Breast epithelium (tissue), 4 donors: ENCODE measurements at places on chromosomes 2 and 18. TPM values are rescaled to one million over a fixed set of nuclear protein-coding genes. Genes with fewer than 3 reads are reported as not detected.

The ATP5MC3 gene
- total RNA-seq = 125 TPM

The PIEZO2 gene
- 1.9 TPM for total RNA-seq

- DNase-seq = no peak
Measured at GRCh38 chr2:44139741-44140140, 28.9 kb upstream of the PPM1B start.

- no peak for DNase-seq
Measured at GRCh38 chr2:44389895-44390294, 28.1 kb downstream of the CAMKMT start.

- peak; percentile 77 for DNase-seq
Measured at GRCh38 chr18:13216092-13216582, 2.4 kb upstream of the LDLRAD4 start.

- no peak for DNase-seq
Measured at GRCh38 chr18:6650747-6651146, 78.8 kb upstream of the ARHGAP28 start.

The GBX2 gene
- not detected for total RNA-seq

The ANKRD30B gene
- not detected for total RNA-seq

DNA sequence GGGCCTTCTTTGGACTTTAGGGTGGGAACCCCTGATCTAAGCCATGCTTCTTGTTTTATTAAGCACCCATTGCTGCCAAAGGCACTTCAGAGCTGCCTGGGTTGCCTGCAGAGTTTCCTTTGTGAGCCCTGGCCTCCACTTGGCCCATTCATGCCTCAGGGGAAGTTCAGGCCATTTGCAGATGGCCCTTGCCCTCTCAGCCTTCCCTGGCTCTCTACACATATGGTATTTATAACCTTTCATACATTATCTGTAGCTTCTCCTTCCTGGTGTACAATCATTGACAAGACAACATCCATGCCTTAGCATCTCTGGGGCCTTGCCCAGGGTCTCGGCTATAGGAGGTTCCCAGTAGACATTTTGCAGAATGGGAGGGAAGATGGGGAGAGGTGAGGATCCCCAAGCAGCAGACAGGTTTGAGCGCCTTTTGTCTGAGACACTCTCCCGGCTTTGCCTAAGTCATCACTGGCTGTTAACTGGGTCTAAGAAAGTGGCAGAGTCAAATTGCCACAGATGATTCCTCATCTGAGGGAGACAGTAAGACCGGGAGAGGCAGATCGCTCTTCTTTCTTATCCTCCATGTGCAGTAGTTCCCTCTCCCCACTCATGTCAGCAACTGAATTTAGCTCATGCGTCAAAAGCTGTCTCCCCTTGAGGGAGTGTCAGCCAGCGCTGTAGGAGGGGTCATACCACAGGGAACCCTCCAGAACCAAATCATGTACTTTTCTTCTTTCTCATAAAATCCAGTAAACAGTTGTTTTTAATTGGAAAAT, 2.7 kb downstream of the EHD3 start:
- DNase-seq = no peak

GRCh38 chr2:121736140-121736461, 574 bp downstream of the NIFK start:
- no peak for DNase-seq

GRCh38 chr2:22934747-22935146, 450.2 kb upstream of the KLHL29 start:
- DNase-seq = no peak

DNA sequence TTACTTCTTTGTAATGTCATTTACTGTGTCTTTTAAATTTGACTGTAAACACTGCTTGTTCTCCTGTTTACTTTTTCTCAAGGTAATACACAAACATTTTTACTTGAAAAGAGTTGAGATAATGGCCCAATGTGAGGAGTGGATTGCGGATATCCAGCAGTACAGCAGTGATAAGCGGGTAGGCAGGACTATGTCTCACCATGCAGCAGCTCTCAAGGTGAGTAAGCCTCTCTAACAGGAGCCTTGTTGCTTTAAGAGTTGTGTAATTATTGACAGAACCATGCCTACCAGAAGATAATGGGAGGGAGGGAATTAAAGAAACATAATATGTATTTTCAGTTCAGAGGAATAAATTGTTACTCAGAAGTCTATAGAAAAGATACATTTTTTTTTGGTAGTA, 16.5 kb upstream of the TTC27 start:
- no peak for DNase-seq

DNA sequence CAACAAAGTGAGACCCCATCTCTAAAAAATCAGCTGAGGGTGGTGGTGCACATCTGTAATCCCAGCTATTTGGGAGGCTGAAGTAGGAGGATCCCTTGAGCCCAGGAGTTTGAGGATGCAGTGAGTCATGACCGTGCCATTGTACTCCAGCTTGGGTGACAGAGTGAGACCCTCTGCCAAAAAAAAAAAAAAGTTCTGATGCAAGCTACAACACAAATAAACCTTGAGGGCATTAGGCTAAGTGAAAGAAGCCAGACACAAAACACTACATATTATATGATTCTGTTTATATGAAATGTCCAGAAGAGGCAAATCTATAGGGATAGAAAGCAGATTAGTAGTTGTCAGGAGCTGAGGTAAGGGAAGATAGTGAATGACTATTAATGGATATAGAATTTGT, 13.0 kb downstream of the YWHAQ start:
- DNase-seq = no peak

DNA sequence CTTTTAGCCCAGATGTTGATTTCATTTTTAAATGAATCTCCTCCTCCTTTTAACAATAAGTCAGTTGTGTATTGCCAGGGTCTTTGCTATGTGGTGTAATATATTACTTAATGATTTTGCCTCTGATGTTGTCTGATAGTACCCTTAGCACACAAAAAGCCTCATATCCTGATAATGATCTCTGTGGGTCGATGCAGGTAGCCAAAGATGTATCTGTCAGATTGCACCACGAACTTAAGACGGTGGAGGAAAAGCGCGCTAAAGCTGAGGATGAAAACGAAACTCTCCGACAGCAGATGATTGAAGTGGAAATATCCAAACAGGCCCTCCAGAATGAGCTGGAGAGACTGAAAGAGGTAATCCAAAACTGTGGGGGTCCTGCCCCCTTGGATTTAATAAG, 14.8 kb downstream of the MTCL1 start:
- DNase-seq = no peak

The RGPD4 gene
- total RNA-seq = not detected

The IL36B gene
- not detected for total RNA-seq

The ACVR1 gene
- total RNA-seq = 31.5 TPM

The DIPK1C gene
- not detected for total RNA-seq

The L3MBTL4 gene
- total RNA-seq = 19.7 TPM

The ASXL3 gene
- 3.4 TPM for total RNA-seq

The LIPG gene
- 0.44 TPM for total RNA-seq

The GCG gene
- total RNA-seq = not detected

- no peak for DNase-seq
Measured at GRCh38 chr2:65452150-65452895, 19.9 kb upstream of the SPRED2 start.

GRCh38 chr2:237344942-237345341, 69.0 kb downstream of the COL6A3 start:
- no peak for DNase-seq

The RESP18 gene
- not detected for total RNA-seq

GRCh38 chr2:151637271-151637781, 97.0 kb downstream of the NEB start:
- DNase-seq = no peak

DNA sequence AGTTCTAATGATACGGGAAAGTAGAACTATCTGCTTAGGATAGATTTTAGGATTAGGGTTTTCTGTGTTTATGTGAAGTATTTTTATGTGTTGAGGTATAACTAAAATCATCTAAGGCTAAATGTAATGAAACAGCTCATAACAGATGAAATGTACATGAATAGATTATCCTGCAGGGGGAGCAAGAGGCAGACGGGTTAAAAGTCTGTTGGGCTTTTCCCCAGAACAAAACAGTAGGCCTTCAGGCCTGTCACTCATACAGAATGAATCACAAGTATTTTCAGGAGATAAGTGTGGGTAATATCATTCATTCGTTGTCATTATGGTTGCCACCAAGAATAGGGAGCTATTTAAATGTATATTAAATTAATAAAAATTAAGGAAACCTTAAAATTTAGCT, 107.9 kb upstream of the IL1R2 start:
- DNase-seq = no peak

DNA sequence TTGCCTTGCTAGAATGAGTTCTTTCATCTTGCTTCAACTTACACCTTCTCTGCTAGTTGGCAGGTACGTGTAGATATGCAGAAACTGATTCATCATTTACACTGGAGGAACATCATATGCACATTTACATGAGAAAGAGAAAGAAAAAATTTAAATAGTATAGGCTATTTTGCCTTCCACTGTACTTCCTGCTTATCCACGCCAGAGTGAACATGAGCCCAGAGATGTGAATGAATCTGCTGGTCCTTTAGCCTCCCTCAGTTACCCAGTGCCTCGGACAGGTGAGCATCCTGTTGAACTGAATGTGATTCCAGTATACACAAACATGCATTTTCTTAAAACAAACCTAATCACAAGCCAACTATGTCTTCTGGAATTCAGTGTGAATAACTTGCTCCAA, 83.6 kb downstream of the SESTD1 start:
- no peak for DNase-seq

The CYBRD1 gene
- 409 TPM for total RNA-seq

GRCh38 chr2:221741496-221742211, 169.6 kb upstream of the EPHA4 start:
- DNase-seq = no peak

The RELCH gene
- total RNA-seq = 45.9 TPM

DNA sequence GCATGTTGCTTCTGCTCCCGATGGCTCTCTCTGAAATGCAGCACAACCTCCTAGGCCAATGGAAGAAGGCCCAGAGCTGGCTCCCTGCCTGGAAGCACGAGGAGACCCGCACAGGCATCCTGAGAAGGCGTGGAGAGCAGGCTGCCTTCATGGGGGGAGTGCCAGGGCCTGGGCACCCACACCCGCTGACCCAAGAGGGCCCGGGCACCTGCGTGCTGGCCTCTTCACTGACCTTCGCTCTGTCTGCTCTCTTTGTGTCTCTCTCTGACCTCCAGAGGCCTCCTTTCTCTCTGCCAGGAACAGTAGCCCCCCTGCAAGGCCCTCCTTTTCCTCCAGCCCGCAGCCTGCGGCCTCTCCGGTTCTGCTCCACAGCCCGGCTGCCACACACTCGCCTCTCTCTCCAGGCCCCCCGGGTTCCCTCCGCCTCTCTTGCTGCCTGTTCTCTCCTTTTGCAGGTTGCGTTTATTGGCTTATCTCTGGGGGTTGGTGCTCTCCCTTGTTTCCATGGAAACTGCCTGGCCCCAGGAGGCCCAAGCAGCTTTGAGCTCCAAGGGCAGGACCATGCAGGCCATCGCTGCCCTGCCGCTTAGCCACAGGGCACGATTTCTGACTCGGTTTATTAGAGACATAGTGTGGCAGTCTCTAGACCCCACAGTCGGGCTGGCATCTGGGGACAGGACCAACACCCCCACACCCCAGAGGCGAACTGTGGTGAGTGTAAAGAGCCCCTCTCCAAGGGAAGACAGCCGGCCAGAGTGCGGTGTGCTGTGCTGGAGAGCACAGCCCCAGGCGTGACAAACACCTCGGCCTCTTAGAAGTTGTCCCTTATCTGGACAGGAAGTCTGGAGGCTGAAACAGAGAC, 1.7 kb downstream of the MZT2B start:
- no peak for DNase-seq

DNA sequence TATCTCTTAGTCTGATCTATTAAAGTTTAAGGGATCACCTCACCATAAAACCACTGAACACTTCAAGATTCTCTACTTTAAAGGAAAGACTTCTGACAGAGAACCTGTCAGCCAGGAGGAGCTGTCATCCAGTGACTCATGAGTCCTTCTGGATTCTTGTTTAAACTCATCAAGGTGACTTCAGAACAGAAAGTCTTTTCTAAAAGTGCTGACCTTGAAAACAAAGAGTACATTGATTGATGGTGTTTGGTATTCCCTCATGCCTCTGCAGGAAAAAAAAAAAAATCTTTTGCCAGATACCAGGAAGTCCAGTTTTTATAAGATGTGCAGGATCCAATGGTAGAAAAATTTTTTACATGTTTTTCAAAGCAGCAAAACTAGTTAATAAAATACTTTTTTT, 12.3 kb downstream of the DSG2 start:
- DNase-seq = no peak

DNA sequence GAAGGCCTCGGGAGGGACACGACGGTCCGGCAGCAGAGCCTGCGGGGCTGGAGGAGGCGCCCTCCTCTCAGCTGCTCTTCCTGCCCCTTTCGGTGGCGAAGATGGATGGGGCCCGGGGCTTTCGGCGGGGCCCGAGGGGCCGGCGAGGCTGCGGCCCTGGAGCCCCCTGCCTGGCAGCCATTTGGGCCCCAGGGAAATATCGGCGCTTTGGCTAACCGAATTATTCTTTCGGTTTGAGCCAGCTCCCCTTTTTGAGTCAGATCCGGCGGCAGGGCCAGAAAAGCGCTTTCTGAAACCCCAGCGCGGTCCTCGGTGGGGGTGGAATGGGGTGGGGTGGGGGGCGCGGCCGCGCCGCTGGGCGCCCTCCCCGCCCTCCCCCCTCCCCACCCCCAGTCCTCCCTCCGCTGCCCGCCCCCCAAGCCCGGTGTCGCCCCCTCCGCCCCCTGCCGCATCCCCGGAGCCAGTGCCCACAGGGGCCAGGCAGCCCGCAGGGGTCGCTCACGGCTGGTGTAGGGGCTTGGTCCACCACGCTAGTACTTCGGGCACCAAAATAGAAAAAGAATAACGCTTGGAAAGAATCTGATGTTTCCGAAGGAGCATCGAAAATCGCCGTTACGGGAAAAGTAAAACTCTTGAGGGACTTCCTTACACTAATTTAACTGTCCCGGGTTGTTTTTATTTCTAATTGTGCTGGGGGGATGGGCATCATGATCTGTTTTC, 9.1 kb upstream of the ARID5A start:
- DNase-seq = no peak

DNA sequence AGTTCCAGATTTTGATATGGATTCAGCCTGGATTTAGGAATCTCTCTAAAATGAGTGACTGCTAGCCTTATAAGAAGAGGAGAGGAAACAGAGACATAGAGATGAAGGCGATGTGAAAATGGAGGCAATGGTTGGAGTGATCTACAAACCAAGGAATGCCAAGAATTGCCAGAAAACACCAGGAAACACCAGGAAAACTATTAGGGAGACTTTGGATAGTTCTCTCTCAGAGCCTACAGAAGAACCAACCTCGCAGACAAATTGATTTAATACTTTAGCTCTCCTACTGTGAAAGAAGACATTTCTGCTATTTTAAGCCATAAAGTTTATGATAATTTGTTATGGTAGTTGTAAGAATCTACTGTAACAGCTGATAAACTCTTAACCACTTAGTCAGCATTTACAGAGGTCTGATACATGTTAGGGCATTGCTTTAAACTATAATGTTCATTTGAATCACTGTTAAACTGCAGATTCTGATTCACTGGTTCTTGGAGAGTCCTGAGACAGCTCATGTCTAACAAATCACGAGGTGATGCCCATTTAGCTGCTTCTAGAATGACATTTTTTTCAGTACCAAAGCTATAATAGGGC, 1702.6 kb upstream of the LRRTM1 start:
- no peak for DNase-seq

- no peak for DNase-seq
Measured at GRCh38 chr18:22337306-22337705, 80.4 kb downstream of the CTAGE1 start.

- DNase-seq = no peak
Measured at GRCh38 chr18:23743733-23744333, 54.6 kb downstream of the LAMA3 start.
